Activated T-cell treated with anti-CD3 and anti-CD28 coated beads, Interleukin-2, amount 50 U/mL, for 24 hours (primary cell): ENCODE measurements at places on chromosomes 11 and 22.

DNA sequence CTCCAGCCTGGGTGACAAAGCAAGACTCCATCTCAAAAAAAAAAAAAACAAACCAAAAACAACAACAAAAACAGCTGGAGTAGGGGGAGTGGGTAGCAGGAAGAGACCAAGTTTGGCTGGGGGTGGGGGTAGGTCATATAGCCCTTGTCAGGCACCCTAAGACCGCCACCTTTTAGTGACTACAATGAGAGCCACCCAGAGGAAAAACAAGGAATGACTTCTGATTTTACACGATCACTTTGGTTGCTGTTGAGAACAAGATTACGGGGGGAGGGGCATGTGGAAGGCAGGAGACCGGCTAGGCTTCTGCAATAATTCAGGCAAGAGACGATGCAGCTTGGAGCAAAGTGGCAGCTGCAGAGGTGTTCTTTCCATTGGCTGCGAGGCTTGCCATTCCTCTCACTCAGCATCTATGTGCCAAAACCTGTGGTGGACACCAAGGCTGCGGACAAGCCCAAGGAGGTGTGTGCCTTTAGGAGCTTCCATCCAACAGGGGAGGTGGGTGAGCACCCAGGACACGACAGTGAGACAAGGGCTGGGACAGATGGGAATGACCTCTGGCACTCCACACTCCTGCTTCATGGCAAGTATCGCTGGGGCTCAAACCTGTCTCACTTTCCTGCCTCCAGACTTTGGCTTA lies 1.7 kb downstream of the RPS19BP1 start:
- no peak for DNase-seq

- DNase-seq, result no peak
Observed at GRCh38 chr22:31579835-31580242, 82.2 kb downstream of the PISD start.

GRCh38 chr22:33823552-33823951 lies 96.7 kb downstream of the LARGE1 start:
- no peak for DNase-seq

DNA sequence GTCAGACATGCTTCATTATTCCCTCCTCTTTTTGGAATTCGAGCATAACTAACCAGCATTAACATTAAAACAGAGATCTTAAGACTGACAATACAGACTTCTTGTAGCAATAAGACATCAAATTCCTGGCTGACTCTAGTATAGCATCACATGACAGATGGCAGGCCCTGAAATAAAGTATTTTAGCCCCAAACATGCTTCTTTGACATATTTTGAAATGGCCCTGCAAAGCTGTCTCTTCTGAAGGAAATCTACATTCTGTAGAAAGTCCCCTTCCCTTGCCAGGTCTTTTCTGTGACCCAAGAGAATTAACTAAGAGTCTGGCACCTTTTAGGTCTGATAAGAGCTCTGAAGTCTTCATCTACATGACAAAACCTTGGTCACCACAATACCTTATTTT lies 38.5 kb upstream of the GNAZ start:
- no peak for DNase-seq

GRCh38 chr11:17604201-17604914 lies 57.3 kb downstream of the OTOG start:
- no peak for DNase-seq

DNA sequence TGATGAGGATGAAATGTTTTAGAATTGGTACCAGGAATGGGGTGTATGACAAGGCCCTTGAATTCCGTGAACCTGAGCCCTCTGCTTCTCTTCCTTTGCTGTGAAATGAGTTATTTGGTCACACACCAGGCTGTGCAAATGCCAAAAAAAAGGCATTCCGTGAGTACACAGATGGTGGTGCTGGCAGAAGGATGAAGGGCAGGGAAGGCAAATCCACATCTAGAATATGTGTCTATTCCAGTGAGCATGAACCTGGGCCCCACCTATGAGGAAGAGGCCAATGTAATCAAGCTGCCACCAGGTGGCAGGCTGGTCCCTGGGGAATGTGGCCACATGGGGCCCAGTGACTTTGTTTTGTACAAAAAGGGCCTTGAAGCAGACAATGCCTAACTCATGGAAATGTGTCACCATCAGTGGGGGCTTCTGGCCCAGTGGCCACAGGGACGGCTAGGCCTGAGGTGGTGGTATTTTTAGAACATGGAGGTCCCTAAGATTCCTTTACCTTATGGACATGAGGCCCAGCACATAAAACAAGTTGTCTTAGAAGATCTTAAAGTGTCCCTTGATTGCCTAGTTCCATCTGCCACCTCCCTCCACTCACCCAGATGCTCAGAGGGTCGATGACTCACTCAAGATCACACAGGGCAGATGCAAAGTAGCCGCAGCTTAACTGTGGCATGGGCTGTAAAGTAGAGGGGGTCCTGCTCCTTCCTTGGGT lies 3.9 kb upstream of the RNF215 start:
- DNase-seq, result peak; percentile 84

- DNase-seq, result no peak
Observed at GRCh38 chr22:20632082-20632481, 124.7 kb downstream of the MED15 start.

DNA sequence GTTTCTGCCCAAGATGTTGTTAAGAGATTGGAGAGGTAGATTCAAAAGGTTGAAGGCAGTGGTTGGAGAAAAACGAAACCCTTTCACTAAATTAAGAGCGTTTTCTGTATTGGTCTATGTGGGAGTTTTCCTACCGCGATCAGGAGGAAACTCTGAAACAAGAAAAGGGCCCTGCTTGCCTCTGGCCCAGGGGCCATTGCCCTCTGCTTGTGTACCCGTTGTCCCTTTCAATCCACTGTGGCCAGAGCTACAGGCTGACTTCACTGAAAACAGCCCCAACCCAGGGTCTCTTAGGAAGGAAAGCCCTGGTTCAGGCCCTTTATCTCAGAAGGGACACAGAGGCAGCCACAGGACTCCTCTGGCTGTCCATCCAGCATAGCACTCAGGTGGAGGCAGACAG lies 99.1 kb downstream of the CSNK2A3 start:
- no peak for DNase-seq

DNA sequence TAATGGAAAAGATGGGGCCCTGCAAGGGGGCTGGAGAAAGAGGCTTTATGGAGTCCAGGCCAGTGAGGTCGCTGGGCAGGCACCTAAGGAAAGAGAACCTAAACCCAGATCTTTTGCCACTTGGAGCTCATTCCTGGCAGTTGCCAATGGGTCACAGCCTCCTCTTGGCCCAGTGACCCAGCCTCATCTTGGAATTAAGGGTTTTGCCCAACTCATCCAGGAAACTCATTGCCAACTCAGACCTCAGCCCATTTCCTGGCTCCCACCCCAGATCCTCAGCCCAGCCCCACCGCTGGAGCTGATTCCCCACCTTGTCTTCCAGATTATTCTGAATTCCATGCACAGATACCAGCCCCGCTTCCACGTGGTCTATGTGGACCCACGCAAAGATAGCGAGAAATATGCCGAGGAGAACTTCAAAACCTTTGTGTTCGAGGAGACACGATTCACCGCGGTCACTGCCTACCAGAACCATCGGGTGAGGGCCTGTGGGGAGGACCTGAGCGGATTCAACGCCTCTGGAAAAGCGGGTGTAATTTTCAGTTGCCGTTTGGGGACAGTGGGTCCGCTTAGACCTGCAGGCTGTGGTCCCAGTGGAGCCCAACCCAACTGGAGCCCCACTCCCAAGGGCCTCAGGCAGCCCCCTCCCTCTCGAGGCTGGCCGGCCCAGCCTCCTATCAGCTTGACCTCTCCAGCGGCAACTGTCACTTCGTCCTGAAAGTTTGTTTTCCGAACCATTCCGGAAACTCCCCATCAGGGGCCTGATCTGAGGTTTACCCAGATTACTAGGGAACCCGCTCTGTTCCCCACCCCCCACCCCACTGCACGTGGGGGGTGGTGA lies 4.3 kb downstream of the TBX1 start:
- no peak for DNase-seq

- no peak for DNase-seq
Observed at GRCh38 chr22:24442352-24442744, 14.9 kb downstream of the ADORA2A start.

DNA sequence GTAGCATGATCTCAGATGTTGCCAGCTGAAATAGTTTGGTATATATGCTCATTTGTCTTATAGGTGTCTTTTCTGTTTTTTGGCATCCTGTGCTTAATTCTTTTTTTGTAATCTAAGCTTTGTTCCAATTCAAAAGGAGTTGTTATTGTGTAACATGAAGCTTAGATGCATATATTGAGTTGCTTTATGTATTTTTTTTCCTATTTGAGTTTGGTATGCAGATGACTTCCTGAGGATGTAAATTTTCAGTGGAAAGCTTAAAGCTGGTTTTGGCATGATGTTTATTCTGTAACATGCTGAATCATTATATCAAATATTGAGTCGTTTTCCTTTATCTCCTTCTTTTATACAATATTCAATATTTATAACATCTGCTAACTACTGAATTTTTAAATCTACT lies 69.4 kb downstream of the DDX10 start:
- DNase-seq, result no peak

GRCh38 chr11:107747622-107748021 lies 35.8 kb upstream of the SLN start:
- no peak for DNase-seq

GRCh38 chr11:104968355-104968855 lies at the start of gene CASP4:
TSS of gene CASP4 (minus strand) at chr11:104968574. CDS start at chr11:104968525, 49 bp downstream.
- no peak for DNase-seq
